DND-41 (cell line): ENCODE measurements at places on chromosomes 1 and 21.
A peak's percentile ranks its signal among the peaks of the same experiment; 100 is the strongest.

DNA sequence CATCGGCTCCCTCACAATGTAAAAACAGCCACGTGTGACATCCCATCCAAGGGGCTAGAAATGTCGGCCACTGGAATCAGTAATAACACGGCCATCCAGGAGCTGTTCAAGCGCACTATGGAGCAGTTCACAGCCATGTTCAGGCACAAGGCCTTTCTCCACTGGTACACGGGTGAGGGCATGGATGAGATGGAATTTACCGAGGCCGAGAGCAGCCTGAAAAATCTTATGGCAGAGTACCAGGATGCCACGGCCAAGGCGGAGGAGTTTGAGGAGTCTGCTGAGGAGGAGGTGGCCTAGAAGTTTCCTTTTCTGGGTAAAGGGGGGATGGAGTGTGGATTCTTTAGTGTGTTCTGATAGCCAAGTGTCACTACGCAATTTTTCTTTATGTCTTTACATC is 61.1 kb upstream of the MAP1LC3C start:
- DNase-seq = no peak

GRCh38 chr1:87299661-87300060 is 29.0 kb upstream of the LMO4 start:
- no peak for DNase-seq

DNA sequence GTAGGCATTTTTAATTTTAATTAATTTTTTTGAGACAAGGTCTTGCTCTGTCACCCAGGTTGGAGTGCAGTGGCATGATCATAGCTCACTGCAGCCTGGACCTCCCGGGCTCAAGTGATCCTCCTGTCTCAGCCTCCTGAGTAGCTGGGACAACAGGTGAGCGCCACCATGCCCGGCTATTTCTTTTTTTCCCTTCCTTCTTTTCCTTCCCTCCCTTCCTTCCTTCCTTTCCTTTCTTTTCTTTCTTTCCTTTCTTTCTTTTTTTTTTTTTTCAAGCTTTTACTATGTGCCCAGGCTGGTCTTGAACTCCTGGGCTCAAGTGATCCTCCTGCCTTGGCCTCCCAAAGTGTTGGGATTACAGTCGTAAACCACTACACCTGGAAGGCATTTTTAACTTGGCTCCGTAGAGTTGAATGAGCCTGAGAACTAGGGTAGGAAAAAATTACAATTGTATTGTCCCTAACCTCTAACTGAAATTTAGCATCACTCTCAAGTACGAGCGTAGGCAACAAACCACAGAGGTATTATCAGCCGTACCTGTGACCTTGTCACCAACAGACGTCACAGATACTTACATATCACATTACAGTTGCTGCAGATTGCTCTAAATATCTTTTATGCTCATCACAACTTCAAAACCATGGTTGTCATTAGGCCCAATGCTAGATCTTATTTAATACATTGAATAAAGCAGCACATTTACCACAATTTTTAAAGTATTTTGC is 8.0 kb downstream of the RUNX3 start:
- no peak for DNase-seq

DNA sequence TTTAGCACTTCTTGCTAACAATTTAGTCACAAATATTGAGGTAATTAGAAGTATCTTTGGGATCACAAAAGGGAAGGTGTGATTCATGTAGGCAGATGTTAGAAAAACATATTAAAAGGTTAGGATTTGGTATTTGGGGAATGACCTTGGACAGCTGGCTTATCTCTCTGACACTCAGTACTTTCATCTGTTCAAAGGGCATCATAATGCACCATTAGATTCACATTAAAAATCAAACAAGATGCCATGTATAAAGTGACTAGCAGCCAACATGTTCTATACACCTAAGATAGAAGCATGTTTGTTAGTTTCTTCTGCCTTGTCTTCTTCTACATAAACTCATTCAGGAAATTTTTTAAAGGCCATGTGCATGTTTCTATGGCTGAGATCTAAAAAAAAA is 56.5 kb upstream of the ESRRG start:
- DNase-seq = no peak

DNA sequence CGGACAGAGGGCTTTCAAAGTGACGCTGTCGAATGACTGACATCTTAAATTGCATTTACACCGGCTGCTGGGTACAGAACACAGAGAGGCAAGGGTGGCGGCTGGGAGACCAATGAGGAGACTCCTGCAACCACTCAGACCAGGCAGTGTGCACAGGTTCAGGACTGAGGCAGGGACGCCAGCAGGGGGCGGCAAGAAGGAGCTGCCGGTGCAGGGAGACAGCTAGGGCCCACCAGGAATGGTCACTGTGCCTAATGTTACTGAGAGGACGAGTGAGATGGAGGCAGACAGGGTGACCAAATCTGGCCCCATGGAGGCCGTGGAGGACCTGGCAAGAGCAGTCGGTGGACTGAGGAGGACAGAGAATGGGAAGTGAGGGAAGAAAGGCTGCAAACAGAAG is 23.5 kb downstream of the GLIS1 start:
- peak; percentile 18 for DNase-seq

DNA sequence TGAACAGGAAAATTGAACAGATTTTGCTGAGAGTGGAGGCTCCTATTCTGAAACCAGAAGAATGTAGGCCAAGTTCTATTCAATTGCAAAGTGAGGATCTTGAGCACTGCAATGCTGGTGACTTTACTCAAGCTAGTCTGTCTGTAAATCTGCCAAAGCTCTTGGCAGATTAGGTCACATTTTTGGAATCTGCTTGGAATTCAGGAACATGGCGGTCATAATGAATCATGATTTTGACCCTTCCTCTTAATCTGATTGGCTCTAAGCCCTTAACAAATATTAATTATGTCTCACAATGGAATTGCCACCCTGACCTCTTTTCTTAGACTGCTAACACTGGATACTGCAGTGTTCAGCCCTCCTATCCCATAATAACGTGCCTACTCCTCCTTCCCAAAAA is 7.2 kb upstream of the GNG12 start:
- no peak for DNase-seq

DNA sequence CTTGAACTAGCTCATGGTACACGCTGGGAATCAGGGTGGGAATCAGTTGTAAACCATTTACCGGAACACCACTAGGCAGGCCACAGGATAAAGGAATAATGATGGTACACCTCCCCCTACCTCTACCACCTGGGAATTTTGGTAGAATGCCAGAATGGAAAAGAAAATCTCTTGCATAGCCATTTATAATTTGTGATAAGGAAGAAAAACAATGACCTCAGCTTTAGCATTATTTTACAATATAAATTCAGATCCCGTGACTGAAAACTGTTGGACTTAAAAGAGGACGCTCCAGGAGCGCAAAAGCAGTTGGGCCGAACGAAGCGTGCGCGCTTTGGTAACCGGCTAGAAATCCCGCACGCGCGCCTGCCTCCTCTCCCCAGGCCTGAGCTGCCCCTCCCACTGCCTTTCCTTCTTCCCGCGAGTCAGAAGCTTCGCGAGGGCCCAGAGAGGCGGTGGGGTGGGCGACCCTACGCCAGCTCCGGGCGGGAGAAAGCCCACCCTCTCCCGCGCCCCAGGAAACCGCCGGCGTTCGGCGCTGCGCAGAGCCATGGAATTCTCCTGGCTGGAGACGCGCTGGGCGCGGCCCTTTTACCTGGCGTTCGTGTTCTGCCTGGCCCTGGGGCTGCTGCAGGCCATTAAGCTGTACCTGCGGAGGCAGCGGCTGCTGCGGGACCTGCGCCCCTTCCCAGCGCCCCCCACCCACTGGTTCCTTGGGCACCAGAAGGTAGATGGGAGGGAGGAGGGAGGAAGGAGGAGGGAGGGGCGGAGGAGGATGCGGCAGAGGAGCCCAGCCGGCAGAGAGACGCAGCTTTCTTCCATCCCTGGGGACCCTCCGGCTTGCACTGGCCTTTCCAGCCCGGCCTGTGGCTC is at the start of gene CYP4X1:
Gene CYP4X1, plus strand, starts transcription at position 402 of the 873 bp plus-strand sequence. Its CDS starts 149 bp downstream, at position 551.
- no peak for DNase-seq

DNA sequence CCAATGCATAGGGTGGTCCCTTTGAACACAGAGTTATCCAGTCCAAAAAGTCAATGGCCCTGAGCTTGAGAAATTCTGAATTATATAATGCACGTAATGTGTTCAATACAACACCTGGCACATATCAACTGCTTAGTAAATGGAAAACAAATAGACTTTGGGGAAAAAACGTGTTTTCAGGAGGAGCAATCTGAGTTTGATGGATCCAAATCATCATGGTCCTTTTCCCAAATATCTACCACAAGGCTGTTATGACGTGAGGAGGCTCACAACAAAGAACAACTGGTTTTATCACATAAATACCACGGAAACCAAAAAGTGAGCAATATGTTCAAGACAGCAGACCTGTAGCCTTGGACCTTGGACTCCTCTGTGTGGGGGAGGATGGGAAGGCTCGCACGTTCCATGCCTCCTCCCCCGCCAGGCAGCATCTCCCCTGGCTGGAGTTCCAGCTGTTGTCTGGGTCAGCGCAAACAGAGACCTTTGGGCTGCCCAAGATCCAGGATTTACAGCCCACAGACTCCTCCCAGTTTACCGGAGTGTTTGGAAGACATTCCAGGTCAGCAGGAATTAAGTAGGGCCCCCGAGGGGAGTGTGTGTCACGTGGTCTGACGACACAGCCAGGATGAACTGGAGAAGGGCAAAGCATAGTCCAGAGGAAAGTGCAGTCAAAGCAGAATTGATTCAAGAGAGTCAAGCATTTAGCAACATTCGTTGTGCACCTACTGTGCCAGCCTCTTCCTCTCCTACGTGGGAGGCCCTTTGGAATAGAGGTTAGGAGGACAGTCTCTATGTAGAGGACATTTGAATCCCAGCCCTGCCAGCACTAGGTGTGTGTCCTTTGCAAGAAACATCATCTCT is 32.2 kb upstream of the MED18 start:
- no peak for DNase-seq

- DNase-seq = no peak
Observed at GRCh38 chr1:183331091-183331742, 87.0 kb downstream of the NMNAT2 start.

- no peak for DNase-seq
Observed at GRCh38 chr1:177311586-177311985, 140.8 kb downstream of the BRINP2 start.

DNA sequence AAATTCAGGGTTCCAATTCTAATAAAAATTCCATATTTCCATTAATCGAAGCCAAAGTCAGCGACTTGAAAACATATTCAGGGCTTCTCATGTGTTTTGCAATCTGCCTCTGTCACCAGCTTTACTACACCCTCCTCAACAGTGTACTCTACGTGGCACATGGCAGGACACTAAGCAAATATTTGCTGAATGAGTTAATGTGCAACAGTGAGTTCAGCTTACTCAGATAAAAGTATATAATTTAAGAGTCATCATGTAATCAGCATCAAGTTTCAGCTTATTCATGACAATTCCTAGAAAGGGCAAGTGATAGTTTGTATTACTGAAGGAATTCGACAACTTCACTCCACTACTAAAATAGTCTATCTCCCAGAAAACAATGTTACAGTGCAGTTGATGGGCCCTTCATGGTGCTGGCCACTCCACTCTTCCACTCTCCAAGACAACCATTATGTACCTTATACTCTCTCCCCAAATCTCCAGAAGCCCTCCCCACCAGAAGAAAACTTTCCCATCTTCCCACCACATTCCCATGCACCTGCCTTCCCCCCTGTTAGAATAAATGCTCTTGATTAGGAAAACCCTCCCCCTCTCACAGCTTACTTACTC is 97.3 kb downstream of the TTLL7 start:
- no peak for DNase-seq

- DNase-seq = no peak
Observed at GRCh38 chr1:206814716-206815341, 42.5 kb upstream of the IL10 start.

GRCh38 chr1:232501854-232502253 is 128.1 kb downstream of the SIPA1L2 start:
- no peak for DNase-seq

DNA sequence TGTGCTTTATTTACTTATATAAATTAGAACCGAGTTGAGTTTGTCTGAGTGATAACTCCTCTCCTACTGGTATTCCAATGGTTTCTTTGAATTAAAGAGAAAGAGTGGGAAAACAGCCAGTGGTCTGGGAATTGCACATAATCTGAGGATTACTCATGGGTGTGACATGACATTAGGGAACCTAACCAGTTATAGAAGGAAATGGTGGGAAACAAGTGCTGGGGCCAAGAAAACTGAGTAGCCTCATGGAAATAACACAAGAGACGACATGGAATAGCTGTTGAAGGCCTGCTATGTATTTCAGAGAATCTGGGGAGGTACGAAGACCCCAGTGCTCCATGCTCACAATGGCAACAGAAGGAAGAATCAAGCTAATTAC is 41.8 kb upstream of the LRRC52 start:
- no peak for DNase-seq

DNA sequence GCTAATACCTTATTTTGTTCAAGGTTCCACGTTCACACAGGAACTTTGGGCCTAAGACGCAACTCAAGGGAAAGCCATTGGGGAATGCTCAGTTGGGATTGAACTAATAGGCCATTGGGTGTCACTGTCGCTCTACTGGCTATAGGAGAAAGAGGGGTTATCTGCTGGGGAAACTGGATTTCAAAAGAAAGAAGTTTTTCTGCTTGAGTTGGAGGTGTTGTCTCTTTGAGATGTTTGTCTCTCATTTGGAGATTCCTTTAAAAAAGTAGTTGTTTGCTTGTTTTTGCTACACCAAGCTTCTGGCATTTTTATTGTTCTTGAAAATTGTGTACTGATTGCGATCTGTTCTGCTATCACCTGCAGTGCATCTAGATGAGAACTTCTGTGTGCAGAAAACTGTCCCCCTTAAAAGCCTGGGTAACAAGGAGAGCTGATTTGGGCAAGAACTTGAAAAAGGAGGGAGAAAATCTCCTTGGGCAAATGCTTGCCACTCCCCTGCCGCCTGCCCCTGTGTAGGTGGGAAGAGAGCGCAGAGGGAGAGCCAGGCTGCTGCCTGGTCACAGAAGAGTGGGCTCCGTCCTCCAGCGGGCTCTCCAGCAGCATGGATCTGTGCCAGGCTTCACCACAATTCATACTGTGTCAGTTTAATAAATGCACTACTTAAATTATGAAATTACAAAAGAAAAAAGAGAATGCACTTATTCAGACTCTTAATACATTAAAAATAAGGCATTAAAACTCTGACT is 39.9 kb downstream of the PEX14 start:
- DNase-seq = peak; percentile 48

GRCh38 chr1:82587371-82587770 is 786.6 kb downstream of the ADGRL2 start:
- DNase-seq = no peak

DNA sequence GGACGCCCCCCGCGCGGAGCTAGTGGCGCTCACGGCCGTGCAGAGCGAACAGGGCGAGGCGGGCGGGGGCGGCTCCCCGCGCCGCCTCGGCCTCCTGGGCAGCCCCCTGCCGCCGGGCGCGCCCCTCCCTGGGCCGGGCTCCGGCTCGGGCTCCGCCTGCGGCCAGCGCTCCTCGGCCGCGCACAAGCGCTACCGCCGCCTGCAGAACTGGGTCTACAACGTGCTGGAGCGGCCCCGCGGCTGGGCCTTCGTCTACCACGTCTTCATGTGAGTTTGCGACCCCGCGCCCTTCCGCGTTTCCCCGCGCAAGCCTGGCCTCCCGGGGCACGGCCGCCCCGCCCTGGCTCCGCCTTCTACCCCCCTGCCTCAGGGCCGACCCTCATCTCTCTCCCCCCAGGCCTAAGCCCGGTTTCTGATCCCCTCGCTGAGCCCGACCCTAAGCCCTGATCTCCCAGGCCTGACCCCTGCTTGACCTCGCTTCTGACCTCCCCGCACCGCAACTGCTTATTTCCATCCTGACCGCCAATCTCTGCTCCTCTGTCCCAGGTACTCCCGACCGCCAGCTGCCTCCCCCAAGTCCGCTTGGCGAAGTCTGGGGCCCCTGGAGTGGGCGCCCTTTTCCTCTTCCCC is 669 bp downstream of the KCNQ4 start:
- DNase-seq = no peak
